ENCODE measurements at places on chromosomes 13 and 19. TPM values are rescaled to one million over a fixed set of nuclear protein-coding genes. Genes with fewer than 3 reads are reported as not detected.

Gene PTGIR
- total RNA-seq = 70.4 TPM

Gene GRIN3B
- total RNA-seq = 0.10 TPM

Gene TMTC4
- total RNA-seq = 13.1 TPM

Gene ZNF726
- total RNA-seq = 1.7 TPM

Gene HIF3A
- total RNA-seq = 55.4 TPM
